ENCODE measurements at places on chromosomes 7 and 10.

GRCh38 chr10:74683067-74683466, 143.3 kb upstream of the KAT6B start:
- no peak for DNase-seq

- no peak for DNase-seq
Observed at GRCh38 chr7:47570649-47571050, 11.3 kb downstream of the TNS3 start.

DNA sequence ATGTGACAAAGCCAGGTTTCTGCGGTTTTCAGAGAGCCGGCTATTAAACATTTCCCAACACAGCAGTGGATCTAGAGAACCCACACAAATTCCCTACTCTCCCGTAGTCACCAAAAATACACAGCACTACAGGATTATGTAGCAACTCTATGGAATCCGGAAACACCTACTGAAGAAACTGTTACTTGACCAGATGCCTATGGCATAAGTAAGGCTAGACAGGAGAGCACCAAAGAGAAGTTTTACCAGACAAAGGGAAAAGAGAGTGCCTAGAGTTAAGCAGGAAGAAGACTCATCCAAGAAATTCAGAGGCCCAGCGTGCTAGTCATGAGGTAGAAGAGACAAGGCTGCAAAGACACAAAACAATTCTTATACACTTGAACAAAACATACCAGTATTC, 321.1 kb downstream of the PARD3 start:
- DNase-seq = no peak

DNA sequence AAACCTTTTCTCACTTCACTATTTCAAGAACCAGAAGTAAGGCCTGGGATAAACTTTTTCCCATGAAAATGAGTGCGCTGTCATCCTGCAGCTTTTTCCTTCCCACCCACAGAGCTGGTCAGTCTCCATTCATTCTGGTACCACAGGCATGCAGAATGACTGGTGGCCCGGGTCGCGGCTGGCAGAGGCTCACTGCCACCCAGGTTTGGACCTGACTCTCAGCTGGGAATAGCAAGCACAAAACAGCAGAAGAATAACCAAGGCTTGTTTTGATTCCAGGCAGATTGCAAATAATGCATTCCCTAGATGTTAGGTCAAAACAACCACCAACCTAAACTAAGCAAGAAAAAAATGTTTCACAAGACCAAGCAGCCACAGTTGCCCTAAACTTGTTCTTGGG, 190.5 kb upstream of the NRP1 start:
- DNase-seq = no peak

DNA sequence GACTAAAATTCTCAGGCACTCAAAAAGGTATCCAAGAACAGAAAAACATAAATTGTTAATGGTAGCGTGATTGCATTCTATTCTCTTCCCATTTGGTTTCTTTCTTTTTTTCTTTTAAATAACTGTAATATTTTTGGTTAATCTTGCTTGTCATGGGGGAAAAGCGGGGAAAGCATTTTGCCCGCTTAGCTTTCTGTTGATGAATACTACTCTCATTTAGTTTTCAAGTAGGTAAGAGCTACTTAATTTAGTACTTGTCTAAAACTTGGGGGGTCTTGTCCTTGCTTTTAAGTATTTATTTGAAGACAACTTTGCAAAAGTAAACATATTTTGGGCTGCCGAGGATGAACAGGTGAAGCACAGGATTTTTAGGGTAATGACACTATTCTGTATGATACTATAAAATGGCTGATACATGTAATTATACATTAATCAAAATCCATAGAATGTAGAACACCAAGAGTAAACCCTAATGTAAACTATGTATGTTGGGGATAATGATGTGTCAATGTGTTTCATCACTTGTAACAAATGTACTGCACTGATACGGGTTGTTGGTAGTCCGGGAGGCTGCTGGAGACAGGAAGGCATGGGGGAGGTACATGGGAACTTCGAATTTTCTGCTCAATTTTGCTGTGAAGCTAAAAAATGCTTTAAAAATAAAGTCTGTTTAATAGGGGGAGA, 1.7 kb downstream of the TES start:
- DNase-seq = no peak
